ENCODE measurements at places on chromosomes 4 and X.

- no peak for DNase-seq
These were observed 7.9 kb upstream of the SH3RF1 start for GRCh38 chr4:169278624-169279023.

GRCh38 chr4:102824398-102824797, 3.0 kb downstream of the UBE2D3 start:
- no peak for DNase-seq

- no peak for DNase-seq
These were observed 1371.7 kb downstream of the STIM2 start for GRCh38 chr4:28232376-28232775.

DNA sequence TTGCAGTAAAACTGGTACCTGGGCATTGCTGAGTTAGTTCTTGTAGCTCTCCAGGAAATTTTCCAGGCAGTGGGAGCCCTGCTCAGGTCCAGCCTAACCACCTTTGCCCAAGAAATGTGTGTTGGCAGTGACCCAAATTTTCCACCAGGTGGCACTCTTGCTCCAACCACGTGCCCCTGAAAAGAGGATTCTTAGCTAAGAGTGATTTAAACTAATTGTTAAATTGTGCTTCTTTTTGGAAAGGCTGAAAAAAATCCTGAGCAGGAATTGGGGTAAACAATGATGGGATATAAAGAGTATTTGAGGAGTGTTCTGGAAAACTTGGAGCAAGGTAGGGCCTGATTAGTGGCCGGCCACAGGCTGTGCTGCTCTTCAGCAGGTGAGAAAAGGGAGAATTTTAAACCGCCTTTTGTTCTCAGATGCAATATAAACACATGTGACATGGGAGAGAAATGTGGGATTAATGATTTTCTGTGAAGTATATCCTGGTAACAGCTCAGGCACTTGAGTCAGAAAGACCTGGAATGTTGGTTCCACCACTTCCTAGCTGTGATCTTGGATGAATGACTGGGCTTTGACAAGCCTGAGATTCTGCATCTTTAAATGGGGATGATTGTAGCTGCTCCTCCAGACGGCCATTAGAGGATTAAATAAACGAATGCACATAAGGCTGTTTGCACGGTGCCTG, 219.6 kb downstream of the PTTG2 start:
- DNase-seq: peak; percentile 77

GRCh38 chr4:128571747-128572146, 237.8 kb upstream of the JADE1 start:
- DNase-seq: no peak

GRCh38 chr4:1085404-1085799, 28.0 kb downstream of the RNF212 start:
- no peak for DNase-seq

DNA sequence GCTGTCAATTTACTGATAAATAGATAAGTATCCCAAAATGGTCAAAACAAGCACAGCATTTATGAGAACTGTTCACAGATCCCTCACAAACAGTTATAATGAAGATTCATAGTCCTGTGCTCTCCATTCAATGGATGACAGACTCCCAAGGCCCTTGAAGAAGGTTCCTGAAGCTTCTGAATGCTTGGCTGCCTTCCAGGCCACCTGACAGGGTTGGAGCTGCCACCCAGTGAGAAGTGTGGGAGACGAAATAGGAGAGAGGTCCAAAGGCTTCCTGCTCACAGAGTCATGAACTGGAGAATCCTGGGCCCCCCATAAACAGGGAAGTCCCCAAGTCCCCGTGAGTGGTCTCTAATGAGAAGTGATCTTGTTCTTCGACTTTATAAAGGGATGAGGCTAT, 26.0 kb upstream of the ANXA3 start:
- DNase-seq: no peak

- no peak for DNase-seq
These were observed 281.9 kb downstream of the PTTG2 start for GRCh38 chr4:38242101-38242500.

GRCh38 chr4:158856852-158857251, 88.0 kb downstream of the FNIP2 start:
- DNase-seq: peak; percentile 78

DNA sequence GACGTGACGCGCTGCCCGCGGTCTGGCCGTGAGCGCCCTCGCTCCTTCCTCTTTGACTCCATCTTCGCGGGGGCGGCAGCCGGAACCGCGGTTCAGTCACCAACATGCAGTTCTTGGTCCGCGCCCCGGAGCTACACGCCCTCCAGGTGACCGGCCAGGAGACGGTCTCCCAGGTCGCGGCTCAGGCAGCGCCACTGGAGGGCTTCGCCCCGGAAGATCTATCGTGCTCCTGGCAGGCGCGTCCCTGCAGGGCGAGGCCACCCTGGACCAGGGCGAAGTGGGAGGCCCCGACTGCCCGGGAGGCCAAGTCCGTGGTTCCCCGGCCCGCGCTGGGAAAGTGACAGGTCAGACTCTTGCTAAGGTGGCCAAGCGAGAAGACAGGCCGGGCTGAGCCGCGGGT, 2.9 kb downstream of the TRIML2 start:
- DNase-seq: no peak

- no peak for DNase-seq
These were observed 47.7 kb downstream of the C4orf50 start for GRCh38 chr4:5970381-5971077.

DNA sequence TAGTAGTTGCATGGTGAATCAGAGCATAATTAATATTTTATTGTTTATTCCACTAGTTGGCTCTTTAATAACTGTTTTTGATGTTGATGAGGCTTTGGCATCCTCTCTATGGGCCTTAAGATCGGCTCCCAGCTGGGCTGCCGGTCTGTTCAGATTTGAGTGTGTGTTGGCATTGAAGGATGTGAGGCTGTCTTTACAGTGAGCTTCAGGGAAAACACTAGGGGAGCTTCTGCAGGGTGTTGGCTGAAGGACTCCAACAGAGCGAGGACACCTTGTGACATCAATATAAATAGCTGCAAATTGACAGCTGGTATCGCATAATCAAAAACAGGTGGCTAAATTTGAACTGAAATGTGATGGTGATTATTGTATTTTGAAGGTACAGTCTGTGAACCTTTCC, 322.0 kb downstream of the FSTL5 start:
- DNase-seq: no peak

- DNase-seq: no peak
These were observed 825.5 kb upstream of the NDST4 start for GRCh38 chr4:115938764-115939443.

GRCh38 chr4:184292877-184293276, 75.2 kb upstream of the ENPP6 start:
- DNase-seq: no peak

DNA sequence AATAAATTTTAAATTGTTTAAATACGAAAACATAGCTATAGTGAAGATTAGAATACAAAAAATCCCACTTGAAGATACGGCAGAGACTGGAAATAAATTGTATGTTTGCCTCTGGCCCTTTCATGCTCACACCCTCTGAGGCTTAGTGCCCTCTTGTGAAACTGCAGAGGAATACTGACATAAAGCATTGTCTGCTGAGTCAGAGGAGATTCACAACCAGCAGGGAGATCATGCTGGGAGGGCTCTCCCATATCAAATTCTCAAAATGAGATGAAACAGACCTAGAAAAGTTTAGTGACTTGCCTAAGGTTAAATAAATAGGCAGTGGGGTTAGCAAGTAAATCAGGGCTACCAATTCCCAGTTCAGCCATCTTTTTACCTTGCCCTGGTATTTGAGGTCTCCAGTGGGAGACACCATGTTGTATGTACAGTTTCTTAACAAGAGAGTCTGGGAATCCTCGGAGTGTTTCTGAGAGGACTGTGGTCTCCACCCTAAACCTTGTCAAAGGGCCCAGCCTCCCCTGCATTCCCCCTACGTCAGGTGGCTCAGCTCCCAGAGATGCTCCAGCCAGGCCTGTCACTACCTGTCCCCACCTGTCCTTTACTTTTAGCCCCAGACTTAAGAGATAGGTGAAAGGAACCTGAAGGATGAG, 581.4 kb upstream of the DIPK2B start:
- peak; percentile 82 for DNase-seq

DNA sequence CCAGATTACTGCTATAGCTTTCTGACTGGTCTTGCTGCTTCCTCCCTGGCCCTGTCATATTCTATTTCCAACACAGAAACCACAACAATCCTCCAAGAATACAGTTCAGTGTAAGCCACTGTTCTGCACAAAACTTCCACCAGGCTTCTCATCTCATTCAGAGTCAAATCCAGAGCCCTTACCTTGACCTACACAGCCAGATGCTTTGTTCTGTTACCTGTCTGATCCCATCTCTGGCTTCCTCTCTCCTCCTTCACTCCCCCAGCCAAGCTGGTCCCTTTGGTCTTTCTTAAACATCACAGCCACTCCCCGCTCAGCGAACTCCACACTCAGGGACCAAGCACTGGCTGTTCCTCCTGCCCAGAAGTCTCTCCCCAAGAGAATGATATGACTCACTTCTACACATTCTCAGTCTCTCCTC, 84.8 kb upstream of the BMP2K start:
- DNase-seq: no peak

GRCh38 chr4:39759569-39759968, 61.6 kb downstream of the UBE2K start:
- DNase-seq: no peak

GRCh38 chrX:48761674-48762471, at the start of gene GLOD5:
GLOD5 (plus strand) TSS chrX:48761747; CDS start chrX:48761791, 44 bp downstream.
- peak; percentile 5 for DNase-seq

GRCh38 chrX:112852851-112853250, 12.2 kb upstream of the AMOT start:
- DNase-seq: no peak

DNA sequence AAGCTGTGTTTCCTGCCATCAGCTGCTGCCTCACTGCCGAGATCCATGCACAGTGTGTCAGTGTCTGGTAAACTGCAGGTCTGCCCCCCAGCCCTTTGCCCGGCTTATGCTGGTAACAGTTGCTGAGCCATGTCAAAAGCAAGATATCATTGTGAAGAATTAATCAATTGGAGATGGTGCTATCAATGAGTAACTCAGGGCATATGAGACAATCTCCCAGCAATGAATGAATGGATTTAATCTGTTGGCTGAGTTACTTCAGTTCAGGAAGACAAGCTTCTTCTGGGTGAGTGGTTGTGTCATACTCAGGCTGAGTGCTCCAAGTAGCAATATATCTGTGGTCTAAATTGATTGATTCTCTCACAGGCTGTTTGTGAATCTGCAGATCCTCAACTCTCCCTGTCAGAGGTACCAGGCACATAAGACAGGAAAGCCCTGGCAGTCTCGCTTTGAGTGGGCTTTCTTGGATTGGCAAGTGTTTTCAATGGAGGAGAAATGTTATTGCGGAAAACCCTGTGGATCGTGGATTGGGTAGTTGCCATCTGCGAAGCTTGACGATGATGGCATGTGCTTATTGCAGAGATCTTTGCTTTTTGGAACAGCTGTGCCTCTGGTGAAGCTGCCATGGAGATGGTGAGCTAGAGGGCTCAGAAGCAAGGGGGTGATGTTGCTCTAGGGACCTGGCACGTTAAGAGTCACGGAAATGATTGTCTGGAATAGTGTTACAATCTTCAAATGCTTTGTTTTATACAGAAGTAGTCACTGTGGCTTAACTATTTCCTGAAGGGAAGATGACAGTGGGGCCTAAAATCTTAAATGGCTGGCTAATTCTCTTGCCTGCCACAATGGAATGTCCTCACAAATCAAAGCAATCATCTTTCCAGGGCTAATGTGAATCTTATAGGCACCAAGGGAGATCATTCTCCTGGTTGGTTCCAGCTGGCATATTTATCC, 147.6 kb upstream of the TBC1D9 start:
- DNase-seq: peak; percentile 53

DNA sequence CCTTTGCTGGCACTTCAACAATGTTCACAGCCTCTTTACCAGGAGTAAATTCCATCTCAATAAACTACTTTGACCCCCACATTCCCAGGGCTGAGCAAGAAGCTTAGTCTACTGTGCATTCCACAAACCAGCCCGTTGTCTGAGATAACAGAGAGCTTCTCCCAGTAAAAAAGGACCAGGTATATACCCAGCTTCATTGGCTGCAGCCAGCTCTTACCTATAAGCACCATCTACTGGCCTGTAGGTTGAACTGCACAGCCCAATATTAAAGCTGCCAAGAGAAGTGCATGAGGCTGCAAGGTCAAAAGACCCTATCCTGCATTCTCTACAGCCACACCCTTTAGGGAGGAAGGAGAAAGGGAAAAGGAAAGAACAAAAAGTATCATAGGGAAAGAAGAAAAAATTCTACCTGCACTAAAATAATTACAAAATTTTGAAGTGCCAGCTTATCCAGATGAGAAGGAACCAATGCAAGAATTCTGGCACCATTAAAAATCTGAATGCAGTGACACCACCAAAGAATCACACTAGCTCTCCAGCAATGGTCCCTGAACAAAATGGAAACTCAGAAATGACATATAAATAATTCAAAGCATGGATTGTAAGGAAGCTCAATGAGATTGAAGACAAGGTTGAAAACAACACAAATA, 45.7 kb upstream of the INTU start:
- peak; percentile 56 for DNase-seq

All from A673 (cell line).